Thoracic aorta (tissue), 2 donors: ENCODE measurements at places on chromosomes 3 and 15.

DNA sequence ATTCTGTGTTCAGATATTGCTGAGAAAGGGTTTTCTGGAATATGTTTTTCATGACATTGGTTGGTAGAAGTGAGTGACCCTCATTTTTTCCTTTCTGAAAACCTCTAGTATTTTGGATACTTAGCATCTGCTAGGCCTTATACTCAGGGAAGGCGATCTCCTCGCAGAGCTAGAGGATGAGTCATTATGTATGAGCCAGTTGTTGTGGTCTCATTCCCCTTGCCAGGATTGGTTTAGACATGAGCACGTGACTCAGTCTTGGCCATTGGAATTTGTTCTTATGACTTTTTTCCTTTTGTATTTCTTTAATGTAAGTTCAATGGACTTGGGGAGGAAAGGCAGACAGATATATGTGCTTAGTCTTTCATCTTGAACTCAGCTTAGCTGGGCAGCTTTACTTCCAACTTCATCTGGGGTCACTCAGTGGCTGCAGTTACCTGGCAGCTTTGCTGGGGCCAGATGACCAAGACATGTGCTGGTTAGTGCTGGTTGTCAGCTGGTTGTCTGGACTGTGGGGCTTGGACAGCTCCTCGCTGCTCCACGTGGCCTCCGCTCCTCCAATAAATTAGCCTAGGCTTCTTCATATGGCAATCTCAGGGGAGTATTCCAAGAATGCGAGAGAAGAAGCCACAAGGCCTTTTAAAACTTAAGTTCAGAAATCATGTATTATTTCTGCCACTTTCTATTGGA, 207.5 kb downstream of the IL20RB start:
- H3K4me1 ChIP-seq: no peaks in the 10 kb centered on the region
- no peak for DNase-seq
- H3K27me3 ChIP-seq: no peaks in the 10 kb centered on the region
- no peaks in the 10 kb centered on the region for H3K36me3 ChIP-seq
- H3K27ac ChIP-seq: no peak overlapping the region
- no peak overlapping the region for H3K4me3 ChIP-seq

DNA sequence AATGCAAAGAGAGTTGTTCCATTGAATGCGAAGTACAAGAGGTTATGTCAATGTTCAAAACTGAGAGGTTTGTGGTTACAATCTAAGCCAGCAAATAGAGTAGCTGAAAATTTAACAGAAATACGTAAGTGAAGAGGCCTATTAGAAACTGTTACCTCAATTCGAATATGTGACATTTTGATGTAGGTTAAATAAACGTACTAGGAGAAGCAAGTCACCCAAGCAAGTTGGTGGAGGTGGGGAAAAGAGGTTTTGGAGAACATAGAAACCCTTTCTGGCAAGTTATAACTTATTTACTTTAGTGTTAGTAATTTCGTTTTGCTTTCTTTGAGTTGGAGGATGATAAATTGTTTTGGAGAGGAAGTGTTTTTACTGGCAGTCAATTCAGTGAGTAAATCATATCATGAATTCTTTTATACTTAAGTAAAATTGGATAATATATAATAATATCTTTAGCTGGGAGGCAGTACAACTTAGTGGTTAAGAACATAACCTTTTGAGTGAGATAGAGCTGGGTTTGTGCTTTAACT, 91.2 kb upstream of the NAALADL2 start:
- no peaks in the 10 kb centered on the region for H3K27me3 ChIP-seq
- no peak for DNase-seq
- peak overlapping the region; percentile 10 for H3K4me3 ChIP-seq
- no peak overlapping the region for H3K27ac ChIP-seq
- peaks cover 3% of the 10 kb centered on the region for H3K4me1 ChIP-seq

GRCh38 chr15:27065151-27065550, 94.2 kb downstream of the GABRG3 start:
- no peak overlapping the region for H3K4me3 ChIP-seq
- H3K36me3 ChIP-seq: no peaks in the 10 kb centered on the region
- no peak for DNase-seq
- no peaks in the 10 kb centered on the region for H3K27me3 ChIP-seq

DNA sequence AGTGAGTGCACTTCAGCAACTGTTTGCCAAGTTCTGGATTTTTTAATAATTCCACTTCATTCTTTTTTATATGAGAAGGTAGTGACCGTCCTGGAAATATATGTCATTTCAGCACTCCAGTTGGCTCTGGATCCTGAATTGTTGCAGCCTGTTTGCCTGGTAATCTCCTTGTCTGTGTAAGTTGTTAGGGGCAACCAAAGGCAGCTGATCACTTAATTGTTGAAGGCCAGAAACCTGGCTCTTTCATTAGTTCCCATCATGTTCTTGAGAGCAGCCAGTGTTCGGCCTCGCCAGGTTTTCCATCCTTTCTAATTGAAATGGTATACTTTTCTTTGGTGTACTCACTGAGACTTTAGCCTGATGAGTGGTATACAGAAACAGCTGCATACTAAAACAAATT, 168.6 kb downstream of the SOX2 start:
- H3K4me3 ChIP-seq: no peak overlapping the region
- no peaks in the 10 kb centered on the region for H3K27me3 ChIP-seq
- H3K27ac ChIP-seq: no peak overlapping the region
- no peaks in the 10 kb centered on the region for H3K36me3 ChIP-seq
- no peaks in the 10 kb centered on the region for H3K4me1 ChIP-seq

- no peak for DNase-seq
- no peak overlapping the region for H3K27ac ChIP-seq
- H3K4me3 ChIP-seq: no peak overlapping the region
- H3K36me3 ChIP-seq: no peaks in the 10 kb centered on the region
Measured at GRCh38 chr3:50213373-50213772, 8.3 kb downstream of the SLC38A3 start.

- H3K27me3 ChIP-seq: no peaks in the 10 kb centered on the region
Measured at GRCh38 chr3:123683505-123684154, 98.8 kb upstream of the HACD2 start.

GRCh38 chr3:195154111-195154791, 116.7 kb downstream of the XXYLT1 start:
- H3K27me3 ChIP-seq: no peaks in the 10 kb centered on the region
- DNase-seq: no peak
- peak overlapping the region; percentile 39 for H3K27ac ChIP-seq
- H3K36me3 ChIP-seq: no peaks in the 10 kb centered on the region
- peaks cover 43% of the 10 kb centered on the region for H3K4me1 ChIP-seq

GRCh38 chr3:127886956-127887231, 28.1 kb upstream of the KBTBD12 start:
- no peaks in the 10 kb centered on the region for H3K36me3 ChIP-seq
- H3K4me1 ChIP-seq: peaks cover 25% of the 10 kb centered on the region
- DNase-seq: no peak
- H3K27me3 ChIP-seq: no peaks in the 10 kb centered on the region
- no peak overlapping the region for H3K4me3 ChIP-seq
- H3K27ac ChIP-seq: no peak overlapping the region
